ENCODE measurements at places on chromosomes 3 and 15.

DNA sequence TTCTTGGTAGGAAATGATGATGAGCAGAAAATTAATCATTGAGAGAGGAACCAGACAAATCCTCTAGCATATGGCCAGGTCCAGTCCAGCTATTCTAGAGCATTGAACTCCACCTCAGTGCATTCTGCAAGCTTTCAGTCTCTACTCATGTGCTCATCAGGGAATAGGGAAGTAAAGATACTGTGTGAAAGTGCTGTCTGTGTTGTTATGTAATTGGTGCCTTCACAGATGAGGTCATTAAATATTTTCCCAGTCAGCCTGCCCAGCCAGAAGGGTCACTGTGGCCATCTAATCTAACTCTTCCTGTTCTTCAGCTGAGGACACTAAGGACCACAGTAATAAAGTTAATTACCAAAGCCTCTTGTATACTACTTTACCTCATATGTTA lies 28.2 kb downstream of the C3orf62 start:
- DNase-seq = no peak

DNA sequence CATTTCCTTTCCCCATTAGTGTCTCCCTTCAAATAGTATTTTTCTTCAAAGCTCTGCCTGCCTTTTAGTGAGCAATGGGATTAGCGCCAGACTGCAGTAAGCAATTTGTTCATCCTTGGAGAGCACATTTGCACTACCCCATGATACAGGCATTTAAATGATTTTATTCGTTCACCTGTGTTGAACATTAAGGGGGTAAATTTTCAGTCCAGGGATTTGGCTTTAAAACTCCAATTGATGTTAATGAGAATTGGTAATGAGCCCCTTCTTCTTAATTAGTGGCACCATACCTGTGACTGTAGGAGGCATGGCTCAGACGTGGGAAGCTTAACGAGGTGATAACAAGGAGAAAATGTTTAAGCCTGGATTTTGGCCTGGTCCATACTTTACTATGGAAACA lies 161.4 kb upstream of the NANOGP8 start:
- DNase-seq = no peak

GRCh38 chr3:45209526-45209925 lies 16.6 kb downstream of the TMEM158 start:
- no peak for DNase-seq

- DNase-seq = no peak
These were observed 5.6 kb downstream of the TSEN2 start for GRCh38 chr3:12489832-12490231.

DNA sequence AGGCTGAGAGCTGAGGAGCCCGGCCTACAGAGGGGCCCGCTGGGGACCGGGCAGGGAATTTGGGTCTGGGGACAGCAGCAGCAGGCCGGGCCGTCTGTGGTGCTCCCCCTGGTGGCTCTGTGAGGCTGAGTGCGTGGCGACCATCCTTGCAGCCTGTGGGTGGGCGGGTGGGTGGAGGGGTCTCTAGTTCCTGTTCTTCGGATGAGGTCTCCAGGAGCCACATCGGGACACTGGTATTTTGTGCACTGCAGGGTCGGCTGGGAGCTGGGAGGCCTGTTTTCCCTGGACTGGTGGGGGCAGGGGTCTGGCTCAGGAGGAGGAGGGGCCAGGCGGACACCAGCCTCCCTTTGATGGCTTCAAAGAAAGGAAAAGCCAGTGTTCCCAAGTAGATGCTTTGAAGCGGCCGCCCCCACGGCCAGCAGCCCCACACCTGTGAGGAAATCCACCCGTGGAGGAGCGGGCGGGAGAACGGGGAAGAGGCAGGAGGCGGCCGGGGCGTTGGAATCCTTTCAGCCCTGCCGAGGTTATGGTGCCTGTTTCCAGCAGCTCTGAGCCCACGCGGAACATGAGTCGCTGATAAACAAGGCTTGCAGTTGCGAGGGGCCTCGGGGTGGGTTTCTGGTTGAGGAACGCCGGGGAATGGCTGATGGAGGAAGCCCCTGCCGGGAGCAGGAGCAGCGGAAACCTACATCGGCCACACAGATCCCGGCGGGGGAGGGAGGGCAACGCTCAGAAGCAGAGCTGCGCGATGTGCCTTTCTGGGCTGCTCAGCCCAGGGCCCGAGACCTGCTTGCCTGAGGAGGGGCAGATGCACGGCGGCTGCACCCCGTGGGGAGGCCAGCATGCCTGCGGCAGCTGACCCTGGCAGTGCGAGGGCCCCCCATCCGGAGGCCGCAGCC lies 154.3 kb downstream of the NSMCE3 start:
- DNase-seq = no peak
